Hematopoietic multipotent progenitor cell (in vitro differentiated cells): ENCODE measurements at places on chromosomes 4 and X. TPM values are rescaled to one million over a fixed set of nuclear protein-coding genes. Genes with fewer than 3 reads are reported as not detected.

DNA sequence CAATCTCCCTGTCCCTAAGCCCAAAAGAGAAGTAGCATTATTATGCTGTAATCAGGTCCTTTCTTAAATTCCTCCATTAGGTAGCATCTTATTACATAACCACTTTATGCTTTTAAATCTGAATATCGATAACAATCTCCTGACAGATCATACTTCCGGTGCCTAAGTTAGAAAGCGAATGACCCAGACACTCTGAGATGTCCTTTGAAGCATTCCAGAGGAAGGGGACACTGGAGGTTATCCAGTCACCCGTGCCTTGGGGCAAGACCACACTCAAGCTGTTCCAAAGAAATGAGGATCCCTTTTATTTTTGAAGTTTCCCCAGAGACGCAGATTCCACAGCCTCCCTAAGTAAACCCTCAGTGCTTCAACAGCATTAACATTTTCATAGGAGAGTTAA, 125.7 kb downstream of the PALLD start:
- no peak for DNase-seq

DNA sequence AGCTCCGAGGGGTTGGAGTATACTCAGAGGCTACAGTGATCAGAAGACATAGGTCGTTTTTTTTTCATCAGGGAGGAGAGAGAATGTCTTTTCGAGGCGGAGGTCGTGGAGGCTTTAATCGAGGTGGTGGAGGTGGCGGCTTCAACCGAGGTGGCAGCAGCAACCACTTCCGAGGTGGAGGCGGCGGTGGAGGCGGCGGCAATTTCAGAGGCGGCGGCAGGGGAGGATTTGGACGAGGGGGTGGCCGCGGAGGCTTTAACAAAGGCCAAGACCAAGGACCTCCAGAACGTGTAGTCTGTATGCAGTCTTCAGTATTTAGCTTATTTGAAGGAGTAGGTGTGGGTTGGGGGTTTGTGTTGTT, 500 bp downstream of the GAR1 start:
- no peak for DNase-seq

- no peak for DNase-seq
Measured at GRCh38 chrX:115952417-115953092, 218.0 kb upstream of the AGTR2 start.

DNA sequence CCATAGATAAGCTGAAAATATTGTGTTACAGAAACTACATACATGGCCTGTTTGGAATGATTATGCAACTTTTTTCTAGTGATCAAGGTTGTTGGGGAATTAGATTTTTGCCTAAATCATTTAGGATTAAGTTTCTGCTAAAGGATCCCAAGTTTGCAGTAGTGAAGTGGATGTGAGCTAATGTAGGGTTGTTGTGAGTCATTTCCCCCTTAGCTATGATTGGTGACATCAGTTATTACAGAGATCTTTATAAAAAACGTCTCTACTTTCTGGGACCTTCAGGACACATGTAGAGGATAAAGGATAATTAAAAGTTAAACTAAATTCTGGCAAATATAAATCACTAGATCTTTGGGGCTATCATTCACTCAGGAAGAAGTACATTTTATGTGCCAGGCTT, 133.3 kb downstream of the GATB start:
- DNase-seq, result no peak

- DNase-seq, result no peak
Measured at GRCh38 chr4:55617587-55618197, 18.4 kb downstream of the NMU start.

DNA sequence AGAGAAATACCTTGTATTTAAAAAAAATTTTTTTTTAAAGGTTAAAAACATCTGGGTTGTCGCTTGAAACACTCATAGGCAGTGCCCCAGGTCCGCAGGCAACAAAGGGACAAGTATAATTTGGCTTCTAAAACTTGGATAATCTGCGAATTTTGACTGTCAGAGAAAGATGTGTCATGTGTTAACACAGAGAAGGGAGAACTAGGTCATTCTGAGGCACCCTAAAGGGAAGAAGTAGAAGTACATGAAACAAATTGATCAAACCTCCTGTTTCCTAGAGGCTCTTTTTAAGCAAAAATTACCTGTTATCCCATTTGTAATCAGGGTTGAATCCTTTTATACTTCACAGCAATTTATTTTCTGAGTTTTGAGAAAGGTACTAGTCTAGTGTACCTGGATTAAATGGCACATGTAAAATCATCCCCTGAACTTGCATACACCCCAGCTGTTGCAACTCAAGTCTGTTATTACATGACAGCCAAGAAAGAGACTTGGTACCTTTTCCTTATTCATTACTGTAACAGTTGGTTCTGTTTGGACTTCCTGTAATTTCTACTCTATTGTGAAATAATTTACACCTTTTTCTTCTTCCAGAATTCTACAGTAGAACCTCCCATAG, 1.7 kb downstream of the SRD5A3 start:
- DNase-seq, result no peak

DNA sequence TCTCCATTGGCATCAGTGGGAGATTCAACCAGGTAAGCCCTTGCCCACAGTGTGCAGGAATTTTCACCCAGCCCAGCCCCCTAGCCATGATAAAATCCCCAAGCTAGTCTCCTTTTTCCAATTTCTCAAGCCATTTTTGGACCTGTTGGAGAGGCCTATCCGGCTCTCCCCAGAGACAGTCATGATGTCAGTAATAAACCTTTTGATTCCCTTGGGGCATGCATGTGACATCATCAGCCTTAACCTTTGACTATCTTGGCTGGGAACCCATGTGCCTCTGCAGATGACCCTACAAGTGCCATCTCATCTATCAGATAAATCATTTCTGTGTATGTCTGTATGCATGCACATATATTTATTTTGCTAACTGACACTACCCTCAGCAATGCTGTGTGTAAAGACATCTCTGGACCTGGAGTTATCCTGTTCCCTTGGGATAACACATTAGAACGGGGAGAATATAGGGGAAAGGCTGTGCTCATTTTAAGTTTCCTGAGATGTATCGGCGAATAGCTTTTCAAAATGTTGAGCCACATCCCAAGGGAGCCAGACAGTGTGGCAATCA, 51.0 kb downstream of the CYTL1 start:
- no peak for DNase-seq

- DNase-seq, result no peak
Measured at GRCh38 chrX:38452603-38453002, 100.2 kb downstream of the OTC start.

DNA sequence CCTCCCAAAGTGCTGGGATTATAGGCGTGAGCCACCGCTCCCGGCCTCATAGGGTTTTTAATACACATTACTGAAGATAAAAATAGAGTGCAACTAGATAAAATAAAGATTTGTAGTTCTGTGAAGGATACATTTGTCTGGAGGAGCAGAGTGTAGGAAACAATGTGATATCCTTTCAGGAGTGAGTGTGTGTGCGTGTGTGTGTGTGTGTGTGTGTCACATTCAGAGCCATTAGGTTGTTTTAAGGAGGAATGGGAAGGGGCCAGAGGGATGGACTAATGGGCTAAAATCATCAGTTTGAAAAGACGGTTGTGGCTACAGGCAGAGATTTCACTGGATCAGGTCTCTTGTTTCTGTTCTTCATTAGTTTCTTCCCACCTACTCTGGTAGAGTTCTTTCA, 40.0 kb downstream of the RBPJ start:
- DNase-seq, result no peak

GRCh38 chr4:12734586-12734985, 749.6 kb downstream of the RAB28 start:
- no peak for DNase-seq

- no peak for DNase-seq
Measured at GRCh38 chrX:143634309-143634662, 1.6 kb downstream of the SLITRK4 start.

- no peak for DNase-seq
Measured at GRCh38 chr4:128516301-128516969, 228.8 kb upstream of the PGRMC2 start.

DNA sequence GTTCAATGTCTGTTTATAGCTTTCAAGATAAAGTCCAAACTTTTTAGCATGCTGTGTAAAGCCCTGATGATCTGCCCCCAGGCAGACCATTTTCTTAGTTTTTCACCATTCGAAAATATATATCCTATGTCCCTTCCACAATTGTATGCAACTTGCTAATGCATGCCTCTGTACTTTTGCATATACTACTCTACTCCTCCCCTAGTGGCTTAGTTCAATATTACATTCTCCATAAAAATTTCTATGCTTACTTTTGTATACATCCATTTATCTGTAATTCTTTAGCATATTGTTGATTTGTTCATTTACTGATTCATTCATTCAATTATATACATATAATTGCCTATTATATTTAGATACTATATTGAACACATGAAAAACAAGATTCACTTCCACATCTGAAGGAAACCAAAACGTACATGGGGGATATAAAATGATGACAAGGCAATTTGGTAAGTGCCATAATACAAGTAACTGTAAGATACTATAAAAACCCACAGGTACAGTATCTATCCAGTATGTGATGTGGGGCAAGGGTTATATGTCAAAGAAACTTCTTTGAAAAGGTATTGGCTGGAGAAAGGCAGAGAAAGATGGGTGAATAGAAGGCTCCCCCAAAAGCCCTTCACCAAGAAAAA, 902.5 kb downstream of the FAM133A start:
- no peak for DNase-seq

DNA sequence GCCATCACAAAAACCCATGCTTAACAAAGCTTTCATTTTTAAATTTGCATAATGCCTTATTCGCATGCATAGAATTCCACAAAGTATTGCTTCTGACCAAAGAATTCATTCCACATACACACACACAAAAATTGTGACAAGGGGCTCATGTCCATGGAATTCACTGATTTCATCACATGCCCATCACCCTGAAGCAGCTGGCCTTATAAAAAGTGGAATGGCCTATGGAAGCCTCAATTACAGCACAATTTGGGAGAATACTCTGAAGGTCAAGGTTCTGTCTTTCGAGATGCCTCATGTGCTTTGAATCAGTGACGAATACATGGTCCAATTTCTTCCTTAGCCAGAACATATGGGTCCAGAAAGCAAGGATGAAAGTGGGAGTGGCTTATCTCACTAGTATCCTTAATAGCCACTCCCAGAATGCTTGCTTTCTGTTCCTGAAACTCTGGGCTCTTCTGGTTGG, 165.7 kb downstream of the KDR start:
- no peak for DNase-seq

- no peak for DNase-seq
Measured at GRCh38 chrX:79082899-79083298, 61.6 kb upstream of the GPR174 start.

DNA sequence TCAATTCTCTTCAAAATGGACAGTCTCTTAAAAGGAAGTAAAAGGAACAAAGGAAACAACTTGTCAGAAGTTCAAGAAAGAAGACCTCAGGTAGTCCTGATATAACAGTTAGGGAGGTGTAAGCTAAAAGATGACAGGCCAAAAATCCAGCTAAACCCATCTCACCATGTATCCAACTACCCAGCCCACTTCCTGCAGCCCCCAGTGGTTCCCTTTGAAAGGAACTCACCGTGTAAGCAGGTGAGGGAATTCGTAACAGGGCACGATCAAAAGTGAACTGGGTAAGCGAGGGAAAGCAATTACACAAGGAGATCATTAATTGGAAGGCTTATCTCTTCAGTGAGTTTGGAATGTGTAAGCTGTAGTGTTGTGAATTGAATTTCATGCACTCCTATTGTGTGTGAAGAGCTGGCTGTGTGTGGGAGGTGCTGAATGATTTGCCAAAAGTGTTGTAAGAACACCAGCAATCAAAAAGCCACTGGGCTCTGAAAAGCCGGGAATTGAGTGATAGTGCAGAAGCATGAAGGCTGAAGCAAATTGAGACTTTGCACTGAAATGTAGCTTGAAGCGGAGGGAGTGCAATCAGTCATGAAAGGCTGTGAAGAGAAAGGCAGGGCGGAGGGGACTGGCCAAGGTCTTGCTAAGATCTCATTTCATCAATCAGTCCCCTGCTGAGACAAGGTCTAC, 914.2 kb upstream of the LCORL start:
- DNase-seq, result no peak

GRCh38 chr4:118918388-118918787, 29.7 kb downstream of the SYNPO2 start:
- no peak for DNase-seq

DNA sequence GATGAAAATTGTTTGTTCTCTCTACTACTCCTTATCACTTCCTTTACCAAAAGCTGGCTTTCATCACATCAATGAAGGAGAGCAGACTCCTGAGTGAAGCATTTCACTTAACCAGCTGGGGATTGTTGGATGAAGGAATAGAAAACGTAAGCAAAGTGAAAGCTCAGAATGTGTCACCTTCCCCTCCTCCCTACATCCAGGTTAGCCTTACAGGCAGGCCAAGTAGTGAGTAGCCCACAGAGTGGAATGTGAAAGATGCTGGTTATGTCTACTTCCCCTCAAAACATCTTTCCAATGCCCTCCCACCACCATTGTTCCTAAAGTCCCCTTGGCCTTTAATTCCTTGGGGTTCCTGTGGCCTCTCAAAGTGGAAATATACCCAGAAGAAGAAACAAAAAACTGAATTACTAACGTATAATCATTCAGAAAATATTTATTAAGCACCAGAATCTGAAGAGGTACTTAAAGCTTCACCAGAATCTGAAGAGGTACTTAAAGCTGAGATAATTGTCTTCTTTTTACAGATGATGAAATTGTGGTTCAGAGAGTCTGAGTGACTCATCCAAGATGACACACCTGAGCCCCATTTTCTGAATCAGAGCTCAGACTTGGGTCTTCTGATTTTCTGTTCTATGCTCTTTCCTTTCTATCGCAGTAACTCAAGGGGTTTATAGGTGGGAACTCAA, 6.5 kb downstream of the P2RY4 start:
- DNase-seq, result no peak

DNA sequence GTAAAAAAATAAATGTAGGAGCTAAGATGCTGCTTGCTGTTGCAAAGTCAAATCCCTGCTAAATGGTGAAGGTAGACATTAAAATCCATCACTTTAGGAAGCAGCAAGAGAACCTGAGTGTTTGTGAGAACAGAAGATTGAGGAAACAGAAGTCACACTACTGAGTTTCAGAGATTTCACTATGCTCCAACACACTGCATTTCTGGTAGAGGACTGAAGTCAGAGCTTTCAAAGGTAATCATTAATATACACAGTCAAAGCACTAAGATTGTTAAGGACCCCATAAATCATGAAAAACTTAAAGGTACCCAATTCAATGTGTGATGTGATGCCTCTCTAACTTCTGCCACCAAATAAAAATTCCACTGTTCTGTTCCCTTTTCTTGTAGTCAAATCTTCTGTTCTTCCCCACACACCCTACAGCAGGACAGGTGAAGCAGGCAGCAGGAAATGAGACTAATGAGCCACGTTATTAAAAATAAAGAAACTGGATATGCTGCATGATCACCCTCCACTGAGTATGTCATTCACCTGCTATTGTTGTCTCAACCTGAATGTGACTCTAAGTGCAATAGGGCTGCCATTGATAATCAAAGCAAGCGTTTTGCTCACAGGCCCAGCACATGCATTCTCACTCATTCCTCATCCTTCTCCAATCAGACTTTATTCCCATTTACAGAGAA, 28.9 kb upstream of the APELA start:
- no peak for DNase-seq

- no peak for DNase-seq
Measured at GRCh38 chrX:1308476-1308875, 28.1 kb upstream of the IL3RA start.

Gene HSFX4
- total RNA-seq, result not detected

Gene IL21
- total RNA-seq, result not detected

Gene MORF4L2
- total RNA-seq, result 96.7 TPM

Gene CNGA1
- not detected for total RNA-seq

Gene SSX2B
- not detected for total RNA-seq

Gene PNMA6F
- not detected for total RNA-seq

Gene PRDM8
- 25.3 TPM for total RNA-seq

Gene C4orf17
- not detected for total RNA-seq

Gene STAP1
- 1.3 TPM for total RNA-seq

Gene GAGE12E
- total RNA-seq, result not detected
